Activated CD4-positive, alpha-beta T cell treated with anti-CD3 and anti-CD28 coated beads, Interleukin-2, amount 50 U/mL, for 48 hours (primary cell): ENCODE measurements at places on chromosomes 13 and 19.
A peak's percentile ranks its signal among the peaks of the same experiment; 100 is the strongest.

- DNase-seq, result no peak
These were observed 26.1 kb downstream of the ALG5 start for GRCh38 chr13:36973009-36973408.

DNA sequence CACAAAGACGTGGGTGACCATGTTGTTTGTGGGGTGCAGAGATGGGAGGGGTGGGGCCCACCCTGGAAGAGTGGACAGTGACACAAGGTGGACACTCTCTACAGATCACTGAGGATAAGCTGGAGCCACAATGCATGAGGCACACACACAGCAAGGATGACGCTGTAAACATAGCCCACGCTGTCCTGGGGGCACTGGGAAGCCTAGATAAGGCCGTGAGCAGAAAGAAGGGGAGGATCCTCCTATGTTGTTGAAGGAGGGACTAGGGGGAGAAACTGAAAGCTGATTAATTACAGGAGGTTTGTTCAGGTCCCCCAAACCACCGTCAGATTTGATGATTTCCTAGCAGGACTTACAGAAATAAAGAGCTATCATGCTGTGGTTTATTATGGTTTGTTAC is 5.6 kb downstream of the KLK2 start:
- no peak for DNase-seq

DNA sequence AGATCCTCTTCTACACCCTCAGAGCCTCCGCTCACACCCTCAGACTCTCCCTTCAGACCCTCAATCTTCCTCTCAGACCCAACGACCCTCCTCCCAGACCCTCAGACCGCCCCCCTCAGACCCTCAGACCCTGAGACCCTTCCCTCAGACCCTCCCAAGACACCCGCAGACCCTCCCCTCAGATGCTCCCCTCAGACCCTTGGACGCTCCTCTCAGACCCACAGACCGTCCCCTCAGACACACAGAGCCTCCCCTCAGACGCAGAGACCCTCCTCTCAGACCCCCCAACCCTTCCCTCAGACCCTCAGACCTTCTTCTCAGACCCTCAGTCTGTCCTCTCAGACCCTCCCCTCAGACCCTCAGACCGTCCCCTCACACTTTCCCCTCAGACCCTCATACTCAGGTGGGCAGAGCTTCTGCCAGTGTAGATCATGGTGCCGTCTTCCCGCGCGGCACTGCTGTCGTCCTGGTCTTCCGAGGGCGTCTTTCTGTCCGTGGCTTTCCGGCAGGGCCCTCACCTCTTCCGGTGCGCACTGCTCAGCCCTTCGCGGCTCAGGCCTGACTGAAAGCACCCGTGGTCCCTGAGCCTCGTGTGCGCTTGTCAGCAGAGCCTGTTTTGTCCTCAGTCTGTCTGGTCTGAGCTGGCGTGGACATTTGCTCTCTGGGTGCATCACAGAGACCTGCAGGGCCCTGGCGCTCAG is 18.9 kb upstream of the TFDP1 start:
- no peak for DNase-seq

- no peak for DNase-seq
These were observed 249.8 kb downstream of the DCLK1 start for GRCh38 chr13:35881360-35881759.

DNA sequence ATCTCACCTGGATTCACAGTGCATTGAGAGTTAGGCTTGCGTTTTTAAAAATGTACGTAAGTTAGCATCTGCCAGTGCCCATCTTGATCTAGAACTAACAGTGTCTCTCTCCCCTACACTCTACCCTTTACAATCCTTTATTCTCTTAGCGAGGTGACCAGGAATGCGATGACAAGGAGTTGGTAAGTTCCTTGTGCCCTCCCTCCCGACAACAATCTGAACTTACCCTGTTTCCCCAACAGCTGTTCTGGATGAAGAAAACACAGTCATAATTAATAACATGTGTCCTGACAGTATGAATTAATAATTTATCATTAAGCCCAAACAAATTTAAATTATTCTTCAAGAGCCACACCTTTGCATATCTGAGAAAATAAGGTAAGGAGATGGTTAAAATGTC is 6.3 kb downstream of the TSHZ3 start:
- no peak for DNase-seq

GRCh38 chr13:97411984-97412383 is 22.0 kb upstream of the RAP2A start:
- no peak for DNase-seq

GRCh38 chr19:28264556-28264955 is 948.4 kb downstream of the UQCRFS1 start:
- DNase-seq, result no peak

DNA sequence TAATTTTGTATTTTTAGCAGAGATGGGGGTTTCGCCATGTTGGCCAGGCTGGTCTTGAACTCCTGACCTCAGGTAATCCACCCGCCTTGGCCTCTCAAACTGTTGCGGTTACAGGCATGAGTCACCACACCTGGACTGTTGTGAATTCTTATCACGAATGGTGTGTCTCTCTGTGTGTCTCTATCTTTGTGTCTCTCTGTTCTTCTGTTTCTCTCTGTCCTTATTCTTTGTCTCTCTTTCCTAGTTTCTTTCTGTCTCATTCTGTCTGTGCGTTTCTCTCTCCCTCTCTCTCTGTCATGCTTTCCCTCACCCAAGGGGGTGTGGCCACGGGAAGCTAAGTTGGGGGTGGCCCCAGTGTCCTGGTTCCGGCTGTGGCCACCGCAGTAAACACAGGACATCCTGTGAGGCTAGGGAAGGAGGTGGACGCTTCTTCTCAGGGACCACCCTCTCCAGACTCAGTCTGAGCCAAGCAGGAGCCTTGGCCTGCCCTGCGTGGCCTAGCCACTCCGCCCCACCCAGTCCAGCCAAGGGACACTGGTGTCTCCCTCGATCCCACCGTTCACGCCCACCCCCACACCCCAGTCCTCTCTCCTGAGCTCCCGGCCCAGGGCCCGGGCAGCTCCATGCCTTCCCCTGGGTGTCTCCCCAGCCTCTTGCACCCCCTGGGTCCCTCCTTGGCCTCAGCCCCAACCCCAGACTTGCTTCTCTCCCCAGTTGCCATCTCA is 3.9 kb upstream of the PRX start:
- DNase-seq, result no peak

DNA sequence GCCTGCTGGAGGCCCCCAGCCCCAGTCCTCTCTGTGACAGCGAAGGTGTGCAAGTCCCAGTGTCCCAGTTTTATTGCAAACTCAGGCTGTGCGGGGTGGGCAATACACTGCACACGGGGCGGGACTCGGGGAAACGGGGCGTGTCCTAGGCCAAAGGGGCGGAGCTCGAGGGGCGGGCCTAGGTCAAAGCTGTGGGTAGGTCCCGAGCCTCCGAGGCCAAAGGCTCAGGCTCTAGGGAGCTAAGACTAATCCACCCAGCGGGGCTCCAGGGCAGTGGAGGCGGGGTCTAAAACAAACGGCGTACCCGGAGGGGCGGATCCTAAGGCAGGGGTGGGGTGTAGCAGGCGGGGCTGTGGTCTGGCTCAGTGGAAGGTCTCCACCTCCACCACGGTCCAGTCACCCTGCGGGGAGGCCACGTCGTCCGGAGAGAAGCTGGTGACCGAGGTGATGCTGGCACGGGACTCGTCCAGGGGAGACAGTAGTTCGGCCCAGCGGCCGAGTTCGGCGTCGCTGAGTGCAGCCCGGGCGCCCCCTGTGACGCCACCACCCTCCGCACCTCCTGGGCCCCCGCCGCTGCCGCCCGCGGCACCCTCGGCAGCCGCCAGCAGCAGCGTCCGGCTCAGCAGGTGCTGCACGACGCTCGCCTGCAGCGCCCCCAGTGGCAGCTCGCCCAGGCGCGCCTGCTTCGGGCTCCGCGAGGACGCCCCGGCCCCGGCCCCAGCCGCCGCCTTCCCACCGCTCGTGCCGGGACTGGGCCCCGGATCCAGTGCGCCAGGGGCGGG is 5.3 kb downstream of the PRR36 start:
- DNase-seq, result peak; percentile 81

DNA sequence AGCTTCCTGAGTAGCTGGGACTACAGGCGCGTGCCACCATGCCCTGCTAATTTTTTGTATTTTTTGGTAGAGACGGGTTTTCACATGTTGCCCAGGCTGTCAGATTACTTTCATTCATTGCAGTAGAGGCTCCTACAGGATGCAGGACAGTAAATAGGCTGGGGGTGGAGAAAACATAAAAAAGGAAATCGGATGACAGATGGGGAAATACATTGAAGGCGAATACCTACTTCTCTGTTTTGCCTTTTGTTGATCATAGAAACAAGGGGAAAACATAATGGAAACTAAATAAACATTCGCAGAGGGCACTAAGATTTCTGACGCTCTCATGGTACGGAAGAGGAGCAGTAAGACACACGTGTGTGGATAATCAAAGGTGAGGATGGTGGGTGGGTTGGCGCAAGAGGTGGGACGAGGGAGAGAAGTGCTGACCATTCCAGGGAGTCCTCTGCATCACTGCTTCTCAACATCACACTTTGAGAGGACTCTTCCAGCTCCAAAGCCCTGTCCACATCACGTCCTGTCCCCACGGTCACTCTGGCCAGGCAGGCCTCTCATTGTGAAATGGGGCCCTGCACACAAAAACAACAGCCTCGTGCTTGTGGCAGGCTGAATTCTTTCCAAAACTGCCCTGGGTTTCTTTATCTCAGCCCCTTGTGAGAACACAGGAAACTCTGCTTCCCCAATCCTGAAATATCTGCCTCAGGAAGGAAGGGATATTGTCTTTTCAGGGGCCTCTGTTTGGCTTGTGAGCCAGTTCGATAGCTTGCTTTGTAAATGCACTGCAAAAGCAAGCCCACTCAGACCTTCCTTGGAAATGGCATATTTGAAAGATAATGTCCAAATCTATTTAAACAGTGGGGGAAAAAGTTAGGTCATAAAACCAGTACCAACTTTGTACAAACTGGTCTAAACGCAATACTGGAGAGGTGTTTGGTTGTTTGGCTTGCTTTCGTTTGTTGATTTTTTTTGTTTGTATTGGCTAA is 188.5 kb downstream of the FOXO1 start:
- no peak for DNase-seq

- no peak for DNase-seq
These were observed 41.7 kb upstream of the WDFY2 start for GRCh38 chr13:51542346-51543242.

DNA sequence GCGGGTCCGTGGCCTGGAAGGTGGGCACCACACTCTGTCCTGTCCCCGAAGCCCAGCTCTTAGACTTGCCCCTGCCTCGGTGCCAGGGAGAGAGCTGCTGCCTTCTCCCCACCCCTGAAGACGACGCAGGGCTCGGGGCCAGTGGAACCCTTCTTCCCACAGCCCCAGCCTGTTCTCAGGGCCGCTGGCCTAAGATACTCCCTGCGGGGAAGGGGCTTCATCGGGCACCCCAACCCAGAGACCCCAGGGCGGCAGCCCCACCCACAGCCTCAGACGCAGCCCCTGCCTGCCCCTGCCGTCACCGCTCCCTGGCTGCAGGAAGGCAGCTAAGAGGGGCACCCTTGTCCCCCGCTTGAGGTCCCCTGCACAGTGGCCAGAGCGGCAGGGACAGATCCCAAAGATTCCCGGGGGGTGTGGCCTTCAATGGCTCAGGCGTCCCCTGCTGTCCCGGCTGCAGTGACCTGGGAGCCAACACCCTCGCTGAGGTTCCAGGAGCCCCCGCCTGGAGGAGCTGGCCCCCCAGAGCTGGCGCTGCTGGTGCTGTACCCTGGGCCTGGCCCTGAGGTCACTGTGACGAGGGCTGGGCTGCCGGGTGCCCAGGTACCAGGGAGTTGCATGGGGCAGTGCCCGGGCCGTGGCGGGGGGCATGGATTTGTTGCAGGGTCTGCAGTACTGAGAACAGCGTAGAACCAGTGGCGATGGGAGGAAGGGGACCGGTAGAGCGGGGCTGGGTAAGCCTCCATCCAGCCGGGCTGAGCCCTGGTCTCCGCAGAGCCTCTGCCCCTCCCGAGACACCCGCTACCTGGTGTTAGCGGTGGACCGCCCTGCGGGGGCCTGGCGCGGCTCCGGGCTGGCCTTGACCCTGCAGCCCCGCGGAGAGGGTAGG is 1.0 kb downstream of the AMH start:
- no peak for DNase-seq

GRCh38 chr19:2035590-2035991 is 15.5 kb downstream of the MKNK2 start:
- DNase-seq, result no peak

- no peak for DNase-seq
These were observed 102.6 kb downstream of the DOCK9 start for GRCh38 chr13:98875146-98875729.

DNA sequence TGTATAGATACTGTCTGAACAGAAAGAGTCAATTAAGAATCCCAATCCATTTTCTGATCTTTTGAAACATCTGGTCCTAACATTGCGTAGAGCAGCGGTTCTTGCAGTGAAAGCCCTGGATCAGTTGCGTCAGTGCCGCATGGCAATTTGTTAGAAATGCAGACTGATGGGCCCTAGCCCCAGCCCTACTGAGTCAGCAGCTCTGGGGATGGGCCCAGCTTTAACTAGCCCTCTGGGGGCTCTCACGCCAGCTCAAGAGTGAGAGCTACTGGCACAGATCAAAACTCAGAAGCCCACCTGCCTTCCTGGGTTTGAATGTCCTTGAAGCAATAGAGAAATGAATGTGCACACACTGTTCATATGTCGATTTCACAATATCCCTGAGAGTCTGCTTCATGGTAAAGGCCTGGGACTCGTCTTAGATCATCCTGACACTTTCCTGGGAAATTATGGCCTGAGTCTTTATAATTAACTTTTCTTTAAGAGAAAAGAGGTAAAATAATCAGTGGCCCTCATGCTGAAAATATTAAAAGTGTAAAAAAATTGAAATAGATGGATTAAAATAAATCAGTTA is 206.8 kb upstream of the TMTC4 start:
- DNase-seq, result no peak

DNA sequence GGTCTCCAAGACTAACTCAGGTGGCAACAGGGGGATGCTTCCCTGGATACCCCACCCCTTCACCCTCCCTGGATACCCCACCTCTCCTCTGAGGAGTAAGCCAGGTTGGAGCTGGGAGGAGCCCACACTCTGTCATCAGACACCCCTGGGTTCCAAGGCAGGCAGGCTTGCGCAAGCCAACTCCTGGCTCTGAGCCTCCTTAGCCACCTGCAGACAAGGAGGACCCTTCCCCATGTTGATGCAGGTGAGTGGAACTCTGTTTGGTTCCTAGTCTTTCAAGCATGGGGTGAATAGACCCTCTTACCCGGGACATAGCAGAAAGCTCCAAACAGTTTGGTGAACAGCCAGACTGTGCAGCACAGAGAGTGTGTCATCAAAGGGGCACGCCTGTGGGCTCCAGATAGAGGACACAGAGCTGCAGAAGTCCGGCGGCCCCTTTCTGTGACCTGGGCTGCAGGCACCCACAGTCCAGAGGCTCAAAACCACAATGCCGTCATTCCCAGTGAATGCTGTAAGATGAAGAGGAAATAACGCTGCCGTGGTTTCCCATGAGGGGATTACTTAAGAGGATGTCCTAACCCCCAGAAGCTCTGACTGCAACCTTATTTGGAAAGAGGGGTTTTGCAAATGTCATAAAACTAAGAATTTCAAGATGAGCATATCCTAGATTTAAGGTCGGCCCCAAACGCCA is 12.1 kb upstream of the HAS1 start:
- DNase-seq, result no peak

GRCh38 chr13:34019870-34020269 is 201.9 kb downstream of the RFC3 start:
- no peak for DNase-seq

- DNase-seq, result no peak
These were observed 5.4 kb upstream of the VSTM2B start for GRCh38 chr19:29520390-29520789.

GRCh38 chr19:10454267-10454666 is 33.9 kb downstream of the PDE4A start:
- DNase-seq, result no peak

- DNase-seq, result no peak
These were observed 8.6 kb upstream of the CDX2 start for GRCh38 chr13:27977476-27978300.

GRCh38 chr13:109694972-109695371 is 91.4 kb downstream of the IRS2 start:
- no peak for DNase-seq

GRCh38 chr19:13053761-13054625 is 48.7 kb downstream of the LYL1 start:
- no peak for DNase-seq
